ENCODE measurements at places on chromosomes 6 and 20. TPM values are rescaled to one million over a fixed set of nuclear protein-coding genes. Genes with fewer than 3 reads are reported as not detected.

- DNase-seq = no peak
These were observed 402.8 kb upstream of the JAG1 start for GRCh38 chr20:11076434-11077105.

GRCh38 chr6:80209430-80209829 lies 103.0 kb downstream of the BCKDHB start:
- no peak for DNase-seq

Gene EFCAB8
- 0.43 TPM for total RNA-seq

Gene KIF25
- not detected for total RNA-seq

Gene TGM3
- total RNA-seq = not detected

Gene MCHR2
- not detected for total RNA-seq

Gene ZSCAN23
- total RNA-seq = 1.3 TPM
